Activated CD8-positive, alpha-beta memory T cell treated with anti-CD3 and anti-CD28 coated beads for 1 hour (primary cell): ENCODE measurements at places on chromosomes 1 and 21.

DNA sequence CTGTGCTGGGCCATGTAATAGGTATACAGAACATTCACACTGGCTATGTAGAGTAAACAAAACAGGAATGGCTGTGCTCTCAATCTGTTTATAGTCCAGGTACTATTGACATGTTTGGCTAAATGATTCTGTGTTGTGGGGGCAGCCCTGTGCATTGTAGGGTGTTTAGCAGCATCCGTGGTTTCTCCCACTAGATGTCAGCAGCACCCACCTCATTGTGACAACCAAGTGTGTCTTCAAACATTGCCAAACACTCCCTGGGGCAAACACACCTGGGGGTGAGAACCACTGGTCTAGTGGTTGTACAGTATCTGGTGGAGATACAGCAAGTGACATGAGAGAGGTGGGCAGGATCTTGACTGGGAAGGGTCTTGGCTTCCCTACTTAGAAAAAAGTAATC, 80.4 kb upstream of the SPATA6 start:
- no peak for DNase-seq

GRCh38 chr1:167500283-167500860, 18.0 kb downstream of the CD247 start:
- DNase-seq: no peak

DNA sequence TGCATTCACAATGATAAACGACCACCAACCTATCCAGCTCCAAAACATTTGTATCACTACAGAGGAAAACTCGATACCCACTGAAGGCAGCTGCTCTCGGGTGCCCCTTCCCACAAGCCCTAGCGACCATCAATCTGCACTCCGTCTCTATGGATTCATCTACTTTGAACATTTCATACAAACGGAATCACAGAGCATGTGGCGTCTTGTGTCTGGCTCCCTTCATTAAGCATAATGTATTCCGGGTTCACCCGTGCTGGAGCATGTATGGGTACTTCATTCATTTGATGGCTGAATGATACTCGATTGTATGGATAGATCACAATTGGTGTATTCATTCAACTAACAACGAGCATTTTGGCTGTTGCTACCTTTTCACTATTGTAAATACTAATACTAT, 340.2 kb downstream of the SMYD3 start:
- DNase-seq: no peak

- no peak for DNase-seq
Measured at GRCh38 chr21:45724345-45724961, 80.9 kb downstream of the PCBP3 start.

DNA sequence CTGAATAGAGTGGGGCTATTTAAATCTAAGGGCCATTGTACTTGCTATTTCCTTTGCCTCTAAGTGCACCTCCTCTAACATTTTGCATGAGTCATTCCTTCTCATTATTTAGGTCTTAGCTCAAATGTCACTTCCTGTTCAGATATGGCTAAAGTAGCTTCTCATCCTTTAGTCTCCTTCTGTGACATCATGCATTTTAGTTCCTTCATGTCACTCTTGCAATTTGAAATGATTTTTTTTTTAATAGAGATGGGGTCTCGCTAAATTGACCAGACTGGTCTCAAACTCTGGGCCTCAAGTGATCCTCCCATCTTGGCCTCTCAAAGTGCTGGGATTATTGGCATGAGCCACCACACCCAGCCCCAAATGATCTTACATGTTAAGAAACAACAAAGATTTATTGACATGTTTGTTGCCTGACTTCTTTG, 6.6 kb downstream of the TBX19 start:
- no peak for DNase-seq

DNA sequence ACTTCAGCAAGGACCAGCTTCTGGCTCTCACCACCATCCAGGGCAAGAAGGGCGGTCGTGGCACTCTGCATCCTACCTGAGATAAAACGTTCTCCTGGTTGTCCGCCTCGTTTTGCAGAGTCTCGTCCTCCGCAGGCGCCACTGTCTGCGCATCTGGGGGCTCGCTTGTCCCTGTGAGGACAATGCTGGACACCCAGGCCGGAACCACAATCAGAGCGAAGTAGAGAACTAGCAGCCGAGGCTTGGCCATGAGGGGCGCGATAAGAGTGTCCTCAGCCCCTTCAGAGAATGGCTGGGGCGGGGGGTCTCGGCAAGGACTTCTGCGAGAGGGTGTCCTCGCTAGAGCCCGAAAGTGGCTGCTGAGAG, 505 bp downstream of the OLFML2B start:
- no peak for DNase-seq

- DNase-seq: no peak
Measured at GRCh38 chr1:204658295-204658694, 27.2 kb downstream of the LRRN2 start.

DNA sequence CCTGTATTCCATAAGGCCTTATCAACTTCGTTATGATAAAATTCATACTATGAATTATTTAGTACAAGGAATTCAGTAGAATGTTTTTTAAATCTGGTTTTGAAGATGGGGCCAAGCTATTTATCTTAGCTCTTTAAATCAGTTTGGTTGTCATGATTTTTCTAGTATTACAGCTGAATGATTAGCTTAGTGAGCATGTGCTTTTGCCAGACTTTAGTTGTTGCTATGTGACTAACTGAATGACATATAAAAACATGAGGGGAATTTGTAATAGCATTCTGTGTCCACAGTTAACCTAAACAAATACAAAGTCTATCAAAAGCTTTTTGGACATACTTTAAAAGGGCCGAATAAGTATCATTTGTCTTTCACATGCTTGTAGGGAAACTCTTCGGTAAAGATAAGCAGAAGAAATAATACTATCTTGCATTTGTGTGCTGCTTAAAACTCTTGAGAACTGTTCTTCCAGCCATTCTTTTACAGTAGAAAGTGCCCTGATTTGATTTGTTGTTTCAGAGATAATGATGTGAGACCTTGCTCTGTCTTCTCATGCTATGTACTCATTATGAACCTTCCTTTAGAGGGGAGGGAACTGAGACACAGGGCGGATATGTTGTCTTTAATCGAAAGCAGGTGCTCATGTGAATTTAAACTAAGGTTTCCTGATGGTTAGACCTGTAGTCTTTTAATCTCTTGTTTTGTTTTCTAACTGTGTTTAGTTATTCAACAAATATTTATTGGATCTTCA, 18.8 kb downstream of the NEK7 start:
- no peak for DNase-seq
